ENCODE measurements at places on chromosomes 13 and 19.

DNA sequence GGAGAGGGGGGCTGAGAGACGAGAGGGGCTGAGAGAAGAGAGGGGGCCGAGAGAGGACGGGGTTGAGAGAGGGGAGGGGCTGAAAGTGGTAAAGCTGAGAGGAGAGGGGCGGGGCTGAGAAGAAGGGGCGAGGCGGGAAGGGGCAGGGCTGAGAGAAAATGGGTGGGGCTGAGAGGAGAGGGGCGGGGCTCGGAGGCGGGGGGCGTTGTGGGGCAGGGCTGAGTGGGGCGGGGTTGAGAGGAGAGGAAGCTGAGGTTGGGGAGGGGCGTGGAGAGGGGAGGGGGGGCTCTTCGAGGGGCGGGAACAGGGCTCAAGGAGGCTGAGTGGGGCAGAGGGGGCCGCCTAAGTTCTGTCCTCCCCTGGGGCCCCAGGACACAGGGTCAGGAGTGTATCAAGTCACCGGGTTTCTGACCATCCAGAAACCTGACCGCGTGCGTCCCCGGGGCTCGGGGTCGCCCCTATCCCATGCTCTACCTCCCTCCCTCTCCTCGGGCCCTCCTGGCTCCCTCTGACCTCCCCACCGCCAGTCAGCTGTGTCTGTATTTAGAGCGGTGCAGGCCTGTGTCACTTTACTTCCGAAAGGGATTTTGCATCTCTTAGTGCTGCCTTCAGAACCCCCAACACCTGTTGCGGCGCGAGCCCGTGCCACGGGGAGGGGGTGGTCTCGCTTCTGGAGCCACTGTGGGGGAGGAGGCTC, 38.6 kb upstream of the SEMA6B start:
- DNase-seq, result no peak

GRCh38 chr13:34779171-34779570, 162.9 kb upstream of the NBEA start:
- no peak for DNase-seq

GRCh38 chr19:2542341-2543069, 66.6 kb downstream of the GADD45B start:
- peak; percentile 26 for DNase-seq

GRCh38 chr19:16328824-16329482, 4.3 kb downstream of the KLF2 start:
- no peak for DNase-seq

- DNase-seq, result no peak
Measured at GRCh38 chr19:23981863-23982262, 67.2 kb downstream of the ZNF726 start.
